Glomerular endothelial cell (primary cell): ENCODE measurements at places on chromosomes 2 and 18.

GRCh38 chr2:171160956-171161740 is 455 bp upstream of the TLK1 start:
- DNase-seq = no peak

DNA sequence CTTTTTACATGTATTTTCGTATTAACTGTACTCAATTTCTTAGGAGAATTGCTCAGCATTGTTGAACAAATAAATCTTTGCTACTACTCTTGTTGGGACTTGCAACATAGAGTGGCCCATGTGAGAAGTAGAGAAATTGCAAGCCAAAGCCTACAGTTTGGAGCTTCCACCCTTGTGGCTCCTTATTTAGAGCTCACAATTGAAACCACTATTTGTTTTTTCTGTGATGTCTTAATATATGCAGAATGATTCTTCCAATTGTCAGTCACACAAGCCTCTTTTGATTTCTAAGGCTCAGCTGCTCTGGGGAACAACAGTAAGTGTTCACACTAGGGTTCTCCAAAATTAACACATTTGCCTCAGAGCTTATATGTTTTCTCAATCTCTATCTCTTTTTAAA is 60.2 kb upstream of the GALNT13 start:
- no peak for DNase-seq

- DNase-seq = no peak
Observed at GRCh38 chr2:43751476-43751990, 22.3 kb upstream of the DYNC2LI1 start.

- no peak for DNase-seq
Observed at GRCh38 chr2:69279211-69279610, 107.8 kb downstream of the GFPT1 start.

- no peak for DNase-seq
Observed at GRCh38 chr2:166803373-166804000, 84.8 kb upstream of the XIRP2 start.

DNA sequence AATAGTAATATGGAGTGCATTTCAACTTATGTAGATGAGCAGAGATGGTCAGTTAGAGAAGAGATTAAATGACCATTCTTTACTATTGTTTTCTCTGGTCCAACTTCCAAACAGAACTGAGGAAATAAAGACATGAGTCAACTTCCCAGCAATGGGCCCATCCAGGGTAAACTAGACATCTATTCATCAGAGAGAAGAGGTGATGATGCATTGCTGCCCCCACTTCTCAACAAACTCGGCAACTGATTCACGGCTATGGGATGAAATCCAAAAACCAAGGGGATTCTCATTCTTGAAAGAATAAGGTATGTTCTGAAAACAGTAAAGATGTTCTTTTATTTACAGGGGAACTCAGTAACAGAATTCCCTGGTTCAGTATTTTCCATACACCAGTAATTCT is 190.7 kb downstream of the RDH14 start:
- no peak for DNase-seq

DNA sequence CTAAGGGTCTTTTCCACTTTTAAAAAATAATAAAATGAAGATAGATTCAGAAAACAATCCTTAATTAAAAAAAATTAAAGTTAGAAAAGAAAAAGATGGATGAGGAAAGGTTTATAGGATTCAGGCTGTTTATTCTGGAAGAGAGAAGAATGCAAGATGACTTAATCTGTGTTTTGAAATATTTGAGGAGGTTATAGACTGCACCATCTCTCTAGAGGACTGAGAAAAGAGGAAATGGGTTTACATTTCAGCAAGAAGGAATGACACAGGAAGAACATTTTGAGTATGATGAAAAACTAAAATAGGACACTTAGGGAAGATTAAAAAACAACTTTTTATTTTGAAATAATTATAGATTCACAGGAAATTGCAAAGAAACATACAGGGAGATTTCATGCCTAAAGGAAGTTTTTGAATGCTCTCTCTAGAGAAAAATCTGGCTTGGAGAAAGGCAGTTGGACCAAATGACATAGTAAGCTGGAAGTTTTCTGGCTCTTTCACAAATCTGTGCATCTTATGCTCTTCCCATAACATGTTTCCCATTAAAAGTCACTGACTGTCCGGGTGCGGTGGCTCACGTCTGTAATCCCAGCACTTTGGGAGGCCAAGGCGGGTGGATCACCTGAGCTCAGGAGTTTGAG is 75.0 kb downstream of the CERS6 start:
- DNase-seq = no peak

DNA sequence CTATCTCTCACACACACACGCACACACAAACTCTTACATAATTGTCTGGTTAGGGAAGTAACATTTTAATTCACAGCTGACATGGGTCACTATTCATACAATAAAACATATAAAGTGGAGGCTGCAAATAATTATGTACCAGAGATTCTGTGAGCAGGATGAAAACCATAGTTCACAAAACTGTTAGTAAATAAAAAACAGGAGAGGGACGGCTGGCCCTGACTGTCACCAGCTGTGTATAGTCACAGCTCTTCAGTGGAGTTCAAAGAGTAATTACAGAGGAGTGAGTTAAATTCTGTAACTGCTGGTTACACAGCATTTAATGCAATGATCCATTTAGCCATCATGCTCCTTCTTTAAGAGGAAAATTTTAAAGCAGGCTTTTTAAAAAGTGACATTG is 76.9 kb downstream of the NRXN1 start:
- DNase-seq = no peak

GRCh38 chr18:23995180-23995579 is 19.4 kb upstream of the TTC39C start:
- DNase-seq = no peak

- DNase-seq = no peak
Observed at GRCh38 chr18:13451661-13452387, 233.3 kb downstream of the LDLRAD4 start.

- DNase-seq = no peak
Observed at GRCh38 chr18:2330764-2331163, 240.5 kb downstream of the METTL4 start.

DNA sequence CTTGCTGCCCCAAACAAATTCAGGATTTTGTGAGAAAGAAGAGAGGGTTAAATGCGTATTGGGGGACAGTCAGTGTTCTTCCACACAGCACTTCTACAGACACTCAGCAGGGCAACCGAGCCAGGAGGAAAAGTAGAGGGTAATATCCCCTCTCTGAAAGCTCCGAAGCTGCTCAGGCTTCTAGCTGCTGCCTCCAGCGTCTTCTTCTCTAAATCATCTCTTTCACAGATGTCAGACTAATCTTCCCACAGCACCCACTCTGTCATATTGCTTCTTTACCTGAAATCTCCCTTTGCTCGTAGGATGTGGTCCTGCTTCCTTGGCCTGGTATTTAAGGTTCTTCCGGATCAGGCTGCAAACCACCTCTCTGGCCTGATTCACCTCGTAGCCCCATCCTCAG is 117.6 kb upstream of the HAAO start:
- no peak for DNase-seq

DNA sequence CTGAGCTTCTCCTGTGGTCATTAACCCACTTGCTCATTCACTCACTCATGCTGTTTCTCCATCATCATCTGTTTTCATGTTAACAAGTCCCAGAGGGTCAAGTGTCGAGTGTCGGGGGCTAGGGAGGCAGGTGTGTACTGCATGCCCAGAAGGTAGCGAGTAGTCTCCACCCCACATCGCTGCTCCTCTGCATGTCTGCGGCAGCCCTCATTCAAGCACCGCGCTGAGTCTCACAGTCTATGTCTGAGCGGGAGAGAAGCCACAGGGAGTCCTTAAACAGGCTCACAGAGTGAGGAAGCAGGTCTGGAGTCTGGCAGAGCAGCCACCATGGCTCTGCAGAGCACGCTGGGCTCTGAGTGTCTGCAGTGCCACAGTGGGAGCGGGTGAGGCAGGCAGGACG is 121.3 kb upstream of the IL1R2 start:
- DNase-seq = no peak

DNA sequence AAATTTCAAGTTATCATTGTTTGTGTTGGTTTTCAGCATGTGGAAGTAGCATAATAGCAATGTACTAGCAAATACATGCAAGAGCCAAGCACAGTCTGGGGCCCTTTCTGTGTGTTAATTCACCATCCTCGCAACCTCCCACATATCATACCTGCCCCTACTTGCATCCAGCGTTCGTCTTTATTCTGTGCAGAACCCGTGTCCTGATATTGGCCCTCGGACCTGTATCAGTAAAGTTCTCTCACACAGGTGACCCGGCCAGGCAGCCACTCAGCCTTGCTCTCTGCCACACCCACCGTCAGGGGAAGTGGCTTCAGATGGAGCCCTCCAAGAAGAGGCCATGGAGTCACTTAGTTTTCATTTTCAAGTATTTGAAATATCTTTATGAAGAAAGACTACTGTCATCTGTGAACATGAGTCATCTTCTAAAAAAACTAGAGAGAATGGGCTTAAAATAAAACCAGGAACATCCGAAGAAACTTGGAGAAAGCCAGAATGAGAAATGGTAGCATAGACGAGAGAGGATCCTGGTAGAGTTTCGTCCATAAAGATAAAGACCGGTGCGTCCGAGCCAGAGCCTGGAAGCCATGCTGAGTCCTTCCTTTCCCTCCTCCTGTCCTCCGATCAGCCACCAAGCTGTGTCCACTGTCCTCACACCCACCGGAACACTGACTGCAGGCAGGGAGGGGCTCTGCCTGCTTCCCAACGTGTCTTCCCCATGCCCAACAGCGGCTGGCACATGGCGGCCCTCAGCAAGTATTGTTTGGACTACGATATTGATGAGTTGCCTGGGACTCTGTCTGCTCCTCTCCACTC is 57.3 kb upstream of the RPL31 start:
- no peak for DNase-seq

- DNase-seq = no peak
Observed at GRCh38 chr18:47174545-47175116, 1.5 kb downstream of the IER3IP1 start.

DNA sequence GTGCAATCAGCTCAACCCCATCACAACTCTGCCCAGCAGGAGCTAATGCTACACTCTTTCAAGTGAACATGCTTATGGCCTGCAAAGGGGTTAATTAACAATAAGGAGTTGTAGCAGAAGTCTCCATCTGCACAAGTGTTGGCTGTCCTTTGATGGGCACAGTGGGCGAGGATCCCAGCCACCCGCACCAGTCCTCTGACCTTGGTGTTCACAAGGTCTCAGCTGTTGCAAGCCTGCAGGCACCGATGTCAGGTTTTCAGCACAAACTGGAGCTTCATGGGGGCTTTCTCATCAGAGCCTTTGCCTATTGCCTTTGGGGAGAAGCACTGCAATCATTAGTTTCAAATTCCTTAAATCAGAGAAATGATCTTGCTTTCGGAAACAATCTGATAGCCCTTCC is 60.9 kb upstream of the TMEM178A start:
- no peak for DNase-seq

DNA sequence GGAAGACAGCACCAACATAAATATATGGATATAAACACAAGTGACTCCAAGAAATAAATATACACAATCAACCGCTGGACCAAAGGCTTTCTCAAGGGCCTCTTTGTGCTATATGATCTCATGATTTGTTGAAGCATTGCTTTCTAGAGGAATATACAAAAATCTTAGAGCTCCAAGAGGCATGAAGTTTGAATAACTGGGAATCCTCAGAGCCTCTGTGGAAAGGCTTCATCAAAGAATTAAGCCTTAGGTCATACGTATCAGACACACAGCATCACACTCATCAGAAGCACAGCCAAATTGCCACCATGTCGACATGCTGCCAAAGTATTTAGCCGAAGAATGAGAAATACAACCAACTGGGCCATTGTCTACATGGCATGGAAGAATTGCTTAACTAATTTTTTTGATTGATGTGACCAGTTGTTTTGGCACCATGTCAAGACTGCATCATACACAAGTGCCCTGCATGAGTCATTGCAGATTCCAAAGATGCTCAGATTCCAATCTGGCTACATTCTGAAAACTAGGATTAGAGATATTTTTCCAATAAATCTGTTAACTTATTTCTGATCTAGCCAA is 860.6 kb upstream of the ZEB2 start:
- DNase-seq = peak; percentile 83

GRCh38 chr18:56391931-56392590 is 246.3 kb downstream of the TXNL1 start:
- DNase-seq = no peak

GRCh38 chr2:145079641-145080040 is 559.7 kb upstream of the ZEB2 start:
- DNase-seq = no peak

- no peak for DNase-seq
Observed at GRCh38 chr18:59570796-59571195, 126.4 kb downstream of the CCBE1 start.
